ENCODE measurements at places on chromosomes 5 and 9.

- DNase-seq = peak; percentile 65
Observed at GRCh38 chr5:139747583-139748504, 47.8 kb upstream of the PSD2 start.

- DNase-seq = no peak
Observed at GRCh38 chr9:136455043-136456002, 15.7 kb upstream of the INPP5E start.

DNA sequence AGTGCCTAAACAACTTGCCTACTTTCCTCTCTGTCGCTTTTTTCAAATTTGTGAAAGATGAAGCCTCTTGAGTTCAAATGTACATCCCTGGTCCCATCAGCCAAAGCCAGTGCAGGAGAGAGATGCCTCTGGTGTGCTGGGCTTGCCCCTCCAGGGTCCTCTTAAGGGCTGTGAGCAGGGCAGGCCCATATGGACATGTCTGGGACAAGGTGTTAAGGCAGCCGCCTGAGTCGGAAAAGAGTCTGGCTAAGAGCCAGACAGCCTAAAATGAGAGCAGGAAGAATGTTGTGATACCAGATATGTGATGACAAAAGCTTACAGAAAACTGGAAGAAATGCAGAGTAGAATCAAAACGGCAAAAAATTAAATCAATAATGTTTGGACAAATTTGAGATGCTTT, 72.5 kb downstream of the APTX start:
- DNase-seq = no peak

GRCh38 chr5:29852329-29852728, 1341.2 kb upstream of the CDH6 start:
- no peak for DNase-seq

DNA sequence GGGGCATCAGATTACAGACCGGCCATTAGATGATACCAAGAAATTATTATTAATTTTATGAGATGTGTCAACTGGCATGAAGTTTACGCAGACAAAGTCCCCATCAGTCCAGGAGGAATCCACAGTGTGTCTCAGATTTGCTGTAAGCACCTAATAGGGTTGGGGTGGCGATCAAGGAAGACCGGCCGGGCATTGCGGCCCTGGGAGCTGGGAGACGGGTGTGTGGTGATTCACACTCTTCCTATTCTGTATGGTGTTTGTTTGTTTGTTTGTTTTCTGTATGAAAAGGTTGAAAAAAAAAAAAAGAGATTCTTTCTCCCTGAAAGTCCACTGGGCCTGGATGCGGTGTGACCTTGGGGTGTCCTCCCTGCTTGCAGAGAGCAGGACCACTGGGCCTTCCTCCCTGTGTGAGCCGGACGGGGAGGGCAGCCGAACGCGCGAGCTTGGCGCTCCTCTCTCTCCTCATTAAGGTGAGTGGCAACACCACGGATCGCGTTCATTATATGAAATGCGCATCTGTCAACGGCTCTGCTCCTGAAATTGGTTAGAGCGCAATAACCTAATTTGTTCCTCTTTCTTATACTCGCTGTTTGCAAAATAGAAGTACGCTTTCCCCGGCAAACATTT, 15.1 kb downstream of the RASGEF1C start:
- no peak for DNase-seq

- peak; percentile 38 for DNase-seq
Observed at GRCh38 chr9:133421615-133422542, at the start of gene ADAMTS13. Gene ADAMTS13, plus strand, starts transcription at chr9:133422367. Its CDS starts 77 bp downstream, at chr9:133422444.

- no peak for DNase-seq
Observed at GRCh38 chr9:34256104-34256503, 73.0 kb downstream of the KIF24 start.

DNA sequence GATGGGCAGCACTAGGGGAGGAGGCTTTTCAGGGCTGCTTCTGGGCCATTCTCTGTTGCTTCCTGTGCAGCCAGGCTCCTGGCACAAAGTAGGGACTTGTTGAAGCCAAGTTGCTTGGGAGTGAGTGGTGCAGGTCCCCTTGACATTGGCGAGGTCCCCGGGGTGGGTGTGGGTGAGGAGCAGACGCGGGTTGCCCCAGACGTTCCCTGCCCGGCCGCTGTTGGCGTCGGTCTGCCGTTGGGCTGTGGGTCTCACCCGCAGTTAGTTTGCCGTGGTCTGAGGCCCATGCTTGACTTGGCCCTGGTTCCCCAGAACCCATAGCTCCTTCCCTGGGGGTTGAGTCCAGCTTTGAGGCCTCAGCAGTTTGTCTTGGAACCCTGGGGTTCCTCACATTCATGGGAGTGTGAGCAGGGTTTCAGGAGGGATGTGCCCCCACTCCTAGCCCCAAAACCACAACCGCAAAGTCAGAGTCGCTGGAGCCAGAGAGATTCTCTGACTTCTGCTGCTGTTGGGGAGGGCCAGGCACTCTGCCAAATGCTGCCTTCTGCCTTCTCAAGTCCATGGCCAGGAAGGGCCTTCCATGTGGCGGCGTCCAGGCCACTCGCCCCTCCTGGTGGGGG, 77.5 kb downstream of the RXRA start:
- DNase-seq = peak; percentile 54
